ENCODE measurements at places on chromosomes 7 and 10. TPM values are rescaled to one million over a fixed set of nuclear protein-coding genes. Genes with fewer than 3 reads are reported as not detected.

Gene PANK1
- total RNA-seq, result 2.0 TPM

Gene CTNNA3
- not detected for total RNA-seq

DNA sequence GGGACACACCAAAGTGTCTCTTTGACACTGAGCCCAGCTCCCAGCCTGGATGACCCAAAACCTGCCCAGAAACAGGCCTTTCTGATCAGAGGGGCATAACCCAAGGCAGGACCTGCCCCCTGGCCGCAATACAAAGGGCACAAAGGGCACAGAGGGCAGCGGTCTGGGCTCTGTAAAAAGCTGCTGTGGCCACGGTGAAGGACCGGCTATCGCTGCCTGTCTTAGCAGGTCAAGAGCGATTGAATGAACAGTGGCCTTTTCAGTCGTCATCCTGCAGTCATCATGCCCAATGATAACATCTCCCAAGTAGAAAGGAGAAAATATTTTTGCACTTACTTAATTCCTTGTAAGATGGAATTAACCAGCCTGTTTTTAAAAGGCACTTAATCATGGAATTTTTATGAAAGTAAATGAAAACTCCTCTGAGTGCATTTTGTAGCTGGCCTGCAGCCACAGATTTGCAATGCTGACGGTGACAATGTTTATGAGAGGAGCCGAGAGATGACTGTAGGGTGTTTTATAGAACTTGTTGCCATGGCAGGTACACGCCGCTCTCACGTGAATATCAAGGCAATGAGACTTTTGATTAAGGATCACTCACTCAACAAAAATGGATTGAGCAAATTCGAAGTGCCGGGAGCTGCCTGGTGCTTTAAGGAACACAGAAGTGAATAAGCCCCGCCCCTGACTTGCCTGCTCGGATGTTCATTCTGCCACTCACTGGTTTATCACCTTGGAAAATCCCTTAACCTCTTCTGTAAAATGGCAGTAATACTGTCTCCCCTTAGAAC lies 47.3 kb upstream of the BHLHA15 start:
- no peak for DNase-seq

GRCh38 chr7:141960687-141961422 lies 12.7 kb downstream of the TAS2R38 start:
- DNase-seq, result no peak

DNA sequence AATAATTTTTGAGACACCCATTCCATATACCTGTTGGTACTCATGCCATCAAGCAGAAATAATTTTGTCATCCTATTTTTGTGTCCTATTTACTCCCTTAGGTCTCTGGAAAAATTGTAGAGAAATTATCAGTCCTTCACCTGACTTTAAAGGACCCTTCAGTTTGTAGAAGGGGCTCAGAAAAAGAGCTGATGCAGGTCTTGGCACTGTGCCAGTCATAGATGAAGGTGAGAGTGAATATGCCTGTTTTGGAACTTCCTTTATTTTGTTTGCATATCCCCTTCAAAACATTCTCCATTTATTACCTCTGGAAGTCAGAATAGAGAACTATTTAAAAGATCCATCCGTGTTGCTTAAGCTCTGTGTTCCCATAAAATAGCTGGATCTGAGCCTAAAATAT lies 321.0 kb upstream of the TPK1 start:
- DNase-seq, result no peak

DNA sequence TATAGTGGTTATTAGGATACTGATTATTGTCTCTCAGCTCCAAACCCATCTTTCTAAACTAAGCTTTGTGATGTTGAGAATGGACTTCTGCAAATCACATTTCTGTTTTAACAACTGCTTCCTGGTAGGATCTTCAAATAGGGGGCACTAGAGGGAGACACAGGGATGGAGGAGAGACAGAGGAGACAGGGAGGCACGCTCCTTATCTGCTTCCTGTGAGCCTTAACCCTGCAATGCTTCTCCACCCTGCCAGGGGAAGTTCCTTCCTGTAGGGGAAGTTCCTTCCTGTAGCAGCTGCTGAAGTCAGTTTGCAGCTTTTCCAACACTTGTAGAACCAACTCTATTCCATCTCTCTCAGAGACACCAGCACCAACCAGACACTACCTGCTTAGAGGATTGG lies 847.2 kb downstream of the CCSER2 start:
- no peak for DNase-seq

DNA sequence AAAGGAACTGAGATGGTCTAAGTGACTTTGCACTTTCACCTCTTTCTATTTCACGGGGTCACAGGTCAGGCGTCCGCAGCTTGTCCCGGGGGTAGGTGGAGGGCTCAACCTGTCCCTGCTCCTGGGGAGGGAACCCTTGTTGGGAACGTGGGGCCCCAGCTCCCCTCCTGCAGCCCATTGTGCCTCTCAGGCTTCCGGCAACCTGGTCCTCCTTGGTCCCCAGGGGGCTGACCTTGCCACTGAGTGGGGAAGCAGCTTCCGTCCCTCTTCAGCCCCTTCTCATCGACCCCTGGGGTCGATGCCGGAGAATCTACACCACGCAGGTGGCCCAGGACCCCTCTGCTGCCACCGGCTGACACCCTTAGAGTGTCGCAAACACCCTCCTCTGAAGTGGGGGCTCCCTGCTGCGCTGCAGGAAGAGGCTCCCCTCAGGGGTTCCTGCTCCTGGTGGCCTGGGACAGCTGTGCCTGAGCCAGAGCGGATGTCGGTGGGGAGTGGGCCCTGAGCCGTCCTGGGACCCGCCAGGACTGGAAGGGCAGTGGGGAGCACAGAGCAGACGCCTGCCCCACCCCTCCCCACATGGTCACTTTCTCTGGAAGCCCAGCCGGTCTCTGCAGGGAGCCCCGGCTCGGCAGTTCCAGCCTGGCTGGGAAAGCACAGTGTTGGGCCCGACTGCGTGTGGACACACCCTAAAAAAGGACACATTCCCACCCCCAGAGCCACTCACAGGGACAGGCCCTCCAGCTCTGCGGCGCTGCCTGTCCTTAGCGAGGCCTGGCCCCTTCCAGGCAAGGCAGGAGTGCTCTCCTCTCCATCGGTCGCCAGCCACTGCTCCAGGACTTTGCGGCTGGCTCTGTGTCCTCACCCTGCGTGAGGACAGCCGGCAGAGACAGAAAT lies 357.5 kb upstream of the SHH start:
- no peak for DNase-seq

- no peak for DNase-seq
Observed at GRCh38 chr10:33709008-33709753, 374.7 kb upstream of the NRP1 start.

DNA sequence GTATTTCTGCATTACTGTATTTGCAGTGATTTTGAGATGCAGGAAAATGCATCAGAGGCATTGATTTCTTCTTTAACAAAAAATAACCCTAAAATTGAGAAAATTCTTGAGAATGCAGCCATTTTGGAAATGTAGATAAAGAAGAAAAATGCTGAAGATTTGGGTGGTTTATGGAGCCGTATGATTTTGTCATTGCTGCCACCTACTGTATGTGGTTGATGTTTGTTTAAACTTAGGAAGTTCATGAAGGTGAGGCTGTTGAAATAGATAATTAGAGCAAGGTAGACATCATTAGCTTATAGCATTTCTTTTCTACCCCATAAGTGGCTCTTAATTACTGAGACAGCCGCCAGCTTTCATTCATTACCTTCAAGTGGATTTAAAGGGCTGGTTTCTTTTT lies 92.1 kb upstream of the SAMD8 start:
- no peak for DNase-seq

DNA sequence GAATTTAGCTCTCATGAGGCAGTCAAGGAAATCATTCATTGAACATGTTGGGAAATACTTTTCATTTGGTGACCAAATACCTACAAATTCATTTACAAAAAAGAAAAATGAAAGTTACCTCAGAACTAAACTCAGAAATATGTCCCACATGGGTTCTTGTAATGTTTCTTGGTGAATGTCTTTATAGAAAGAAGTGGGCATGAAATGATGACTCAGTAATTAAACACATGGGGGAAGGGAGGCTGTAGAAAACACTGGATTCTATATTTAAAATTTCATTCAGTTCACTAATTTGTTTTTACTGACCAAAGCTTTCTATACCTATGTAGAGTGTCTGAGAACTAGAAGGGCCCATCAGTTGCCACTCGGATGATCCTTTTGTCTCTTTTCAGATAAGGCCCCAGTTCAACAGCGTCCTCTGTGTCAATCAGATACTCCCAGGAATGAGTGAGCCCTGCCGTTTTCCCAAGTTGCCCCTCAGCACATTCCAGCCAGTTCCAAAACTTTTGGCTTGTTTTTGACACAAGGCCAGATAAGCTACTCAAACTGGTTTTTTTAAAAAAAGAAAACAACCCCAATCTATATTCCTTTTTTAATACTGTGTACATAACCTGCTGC lies 49.3 kb upstream of the AGBL3 start:
- DNase-seq, result no peak

GRCh38 chr10:48456361-48456804 lies 148.5 kb downstream of the ARHGAP22 start:
- no peak for DNase-seq
